ENCODE measurements at places on chromosomes 11 and 22. TPM values are rescaled to one million over a fixed set of nuclear protein-coding genes. Genes with fewer than 3 reads are reported as not detected.

GRCh38 chr22:44378380-44378779 is 65.6 kb upstream of the SHISAL1 start:
- DNase-seq, result no peak

DNA sequence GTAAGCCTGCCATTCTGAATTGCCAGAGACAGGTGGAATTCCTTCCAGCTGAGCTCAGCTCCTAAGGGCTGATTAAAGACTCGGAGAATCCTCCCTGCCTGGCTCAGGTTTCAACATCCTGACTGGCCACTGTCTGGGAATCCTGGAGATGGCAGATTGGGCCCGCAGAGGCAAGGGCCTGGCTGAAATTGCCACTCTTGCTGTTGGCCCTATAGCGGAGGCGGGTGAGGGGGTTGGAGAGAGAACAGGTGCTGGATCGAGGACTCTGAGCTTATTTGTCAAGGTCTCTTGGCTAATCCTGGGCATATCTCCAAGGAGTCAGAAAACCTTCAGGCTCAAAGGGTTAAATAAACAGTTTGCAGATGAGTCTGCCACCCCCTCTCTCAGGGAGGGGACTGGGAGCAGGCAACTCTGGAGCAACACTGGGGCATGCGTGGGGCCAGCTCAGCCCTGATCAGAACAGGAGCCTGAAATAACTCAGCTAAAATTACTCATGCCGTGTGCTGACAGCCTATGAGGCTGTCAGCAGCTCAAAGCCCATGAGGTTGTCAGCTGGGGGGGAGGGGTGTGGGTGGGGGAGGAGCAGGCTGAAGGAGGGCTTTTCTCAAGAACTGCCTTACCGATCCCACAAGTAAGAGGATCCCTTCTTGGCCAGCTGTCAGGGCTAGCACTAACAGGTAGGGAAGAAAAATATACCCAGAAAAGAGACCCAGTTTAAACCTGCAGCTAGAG is 14.7 kb upstream of the MFRP start:
- DNase-seq, result peak; percentile 85

- DNase-seq, result no peak
Observed at GRCh38 chr11:94030059-94030458, 8.9 kb downstream of the HEPHL1 start.

DNA sequence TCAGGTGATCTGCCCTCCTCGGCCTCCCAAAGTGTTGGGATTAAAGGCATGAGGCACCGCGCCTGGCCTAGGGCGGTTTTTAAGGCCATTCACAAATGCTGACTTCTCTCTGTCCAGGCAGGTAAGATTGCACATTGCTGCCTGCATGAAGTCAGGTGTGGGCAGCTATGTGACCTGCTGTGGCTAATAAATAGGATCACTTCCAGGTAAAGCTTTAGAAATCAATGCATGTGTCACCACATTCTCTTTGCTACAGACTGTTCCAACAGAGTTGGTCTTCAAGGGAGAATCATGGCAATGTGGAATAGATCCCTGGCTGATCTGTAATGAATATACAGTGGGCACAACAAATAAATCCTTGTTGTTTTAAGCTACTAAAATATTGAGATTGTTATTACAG is 260.3 kb upstream of the PITPNB start:
- no peak for DNase-seq

- DNase-seq, result peak; percentile 23
Observed at GRCh38 chr22:28172892-28173670, 254.0 kb upstream of the PITPNB start.

- DNase-seq, result peak; percentile 53
Observed at GRCh38 chr11:61776561-61777075, 15.8 kb downstream of the TMEM258 start.

The MPPED2 gene
- under 0.01 TPM for total RNA-seq

The HDAC10 gene
- 19.3 TPM for total RNA-seq

The SLC25A18 gene
- total RNA-seq, result under 0.01 TPM
